ENCODE measurements at places on chromosomes 11 and 22.

GRCh38 chr11:69411257-69411924, 70.1 kb upstream of the LINC01488 start:
- no peak for DNase-seq

- DNase-seq: no peak
Measured at GRCh38 chr11:68373189-68373814, 60.9 kb downstream of the LRP5 start.

GRCh38 chr11:60170566-60170965, 12.3 kb downstream of the MS4A6A start:
- no peak for DNase-seq

- DNase-seq: no peak
Measured at GRCh38 chr11:86069408-86070101, 671 bp upstream of the PICALM start.

DNA sequence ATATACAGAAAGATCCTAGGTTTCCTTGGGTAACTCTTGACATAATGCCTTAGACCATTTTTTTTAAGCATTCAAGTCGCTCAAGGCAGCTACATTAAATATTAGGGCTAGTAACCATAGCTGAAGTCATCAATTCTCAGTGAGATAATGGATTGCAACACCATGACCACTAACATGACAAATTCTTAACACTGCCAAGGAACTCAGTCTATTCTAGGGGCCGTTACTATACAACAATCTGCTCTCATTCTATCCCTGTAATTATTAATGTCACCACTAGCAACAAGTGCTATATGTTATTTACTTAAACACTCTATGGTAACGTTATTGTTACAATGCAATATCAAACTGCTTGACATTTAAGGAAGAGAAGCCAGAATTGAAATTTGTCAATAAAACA, 3.2 kb upstream of the STK33 start:
- DNase-seq: no peak
